ENCODE measurements at places on chromosomes 6 and 20. TPM values are rescaled to one million over a fixed set of nuclear protein-coding genes. Genes with fewer than 3 reads are reported as not detected.

- peak; percentile 24 for DNase-seq
These were observed 87.8 kb downstream of the SLC16A10 start for GRCh38 chr6:111175109-111175508.

DNA sequence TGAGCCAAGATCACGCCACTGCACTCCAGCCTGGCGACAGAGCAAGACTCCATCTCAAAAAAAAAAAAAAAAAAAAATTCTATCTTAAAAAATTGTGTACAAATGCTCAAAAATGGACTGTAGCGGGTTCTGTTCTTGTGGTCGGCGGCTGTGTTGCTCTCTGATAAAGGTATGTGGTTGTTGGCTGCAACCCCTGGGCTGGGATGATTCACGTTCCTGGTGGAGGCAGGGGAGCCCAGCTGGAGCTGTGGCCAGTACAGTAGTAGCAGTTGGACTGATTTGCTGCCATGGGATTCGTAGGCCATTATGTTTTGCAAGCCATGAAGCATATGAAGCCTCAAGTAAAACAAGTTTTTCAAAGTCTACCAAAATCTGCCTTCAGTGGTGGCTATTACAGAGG is 22.3 kb downstream of the MDN1 start:
- no peak for DNase-seq

DNA sequence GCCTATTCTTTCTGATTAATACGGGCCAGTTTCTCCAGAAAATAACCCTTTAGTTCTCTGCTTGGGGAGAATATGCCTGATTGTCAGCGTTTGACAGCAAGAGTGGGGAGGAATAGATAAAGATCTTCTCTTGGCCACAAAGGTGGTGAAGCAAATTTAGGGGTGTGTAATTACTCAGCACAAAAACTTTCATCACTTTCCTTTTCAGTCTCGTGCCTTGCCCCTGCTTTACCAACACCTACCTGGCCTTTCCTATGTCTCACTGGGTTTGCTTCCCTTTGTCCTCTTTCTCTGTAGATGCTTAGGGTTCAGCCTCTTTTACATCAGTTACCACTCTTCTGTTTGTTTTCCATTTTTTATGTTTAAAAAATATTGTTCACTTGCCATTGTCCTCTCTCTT is 99.2 kb downstream of the MCHR2 start:
- DNase-seq, result no peak

- DNase-seq, result peak; percentile 8
These were observed 92.4 kb downstream of the CD24 start for GRCh38 chr6:106882138-106882537.

- DNase-seq, result no peak
These were observed 11.3 kb downstream of the DLK2 start for GRCh38 chr6:43444036-43444435.

GRCh38 chr6:125658136-125658535 is 91.3 kb upstream of the HEY2 start:
- DNase-seq, result peak; percentile 63

DNA sequence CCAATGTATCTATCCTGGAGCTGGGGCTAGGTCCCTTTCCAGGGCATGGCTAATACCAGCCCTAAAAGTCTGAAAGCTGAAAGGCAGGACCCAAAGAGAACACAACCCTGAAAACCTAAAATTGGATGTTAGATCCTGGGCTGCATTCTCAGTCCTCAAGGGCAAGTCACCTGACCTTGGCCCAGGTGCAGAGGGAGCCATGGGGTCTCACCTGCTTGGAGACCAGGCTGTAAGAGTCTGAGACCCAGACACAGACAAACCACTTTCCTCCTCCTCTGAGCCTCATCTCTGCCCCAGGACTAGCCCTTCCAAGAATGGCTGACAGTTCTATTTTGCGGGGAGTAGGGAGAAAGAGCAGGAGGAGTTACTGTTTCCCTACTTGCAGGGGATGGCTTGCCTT is 60.0 kb downstream of the EFCAB8 start:
- no peak for DNase-seq

GRCh38 chr6:27865850-27866356 is 46.3 kb downstream of the OR2B2 start:
- DNase-seq, result no peak

DNA sequence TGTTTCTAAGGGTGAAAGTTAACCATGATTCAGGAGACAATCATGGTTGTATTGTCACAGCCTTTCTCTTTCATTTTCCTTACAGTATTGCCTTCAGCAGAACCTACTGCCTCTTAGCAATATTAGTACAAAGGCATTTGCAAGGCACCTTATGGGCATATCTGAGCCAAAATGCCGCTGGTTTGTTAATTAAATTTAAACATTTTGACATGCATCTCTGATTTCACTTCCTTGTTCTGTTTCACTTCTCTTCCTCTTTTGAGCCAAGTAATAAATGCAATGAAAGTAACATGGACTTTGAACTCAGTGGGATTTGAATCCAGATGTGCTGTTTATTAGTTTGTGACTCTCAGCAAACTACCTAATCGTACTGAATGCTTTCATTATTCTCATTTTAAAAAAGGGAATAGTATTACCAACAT is 467.4 kb upstream of the CITED2 start:
- DNase-seq, result no peak

GRCh38 chr6:112338166-112338709 is 8.9 kb upstream of the RFPL4B start:
- no peak for DNase-seq

DNA sequence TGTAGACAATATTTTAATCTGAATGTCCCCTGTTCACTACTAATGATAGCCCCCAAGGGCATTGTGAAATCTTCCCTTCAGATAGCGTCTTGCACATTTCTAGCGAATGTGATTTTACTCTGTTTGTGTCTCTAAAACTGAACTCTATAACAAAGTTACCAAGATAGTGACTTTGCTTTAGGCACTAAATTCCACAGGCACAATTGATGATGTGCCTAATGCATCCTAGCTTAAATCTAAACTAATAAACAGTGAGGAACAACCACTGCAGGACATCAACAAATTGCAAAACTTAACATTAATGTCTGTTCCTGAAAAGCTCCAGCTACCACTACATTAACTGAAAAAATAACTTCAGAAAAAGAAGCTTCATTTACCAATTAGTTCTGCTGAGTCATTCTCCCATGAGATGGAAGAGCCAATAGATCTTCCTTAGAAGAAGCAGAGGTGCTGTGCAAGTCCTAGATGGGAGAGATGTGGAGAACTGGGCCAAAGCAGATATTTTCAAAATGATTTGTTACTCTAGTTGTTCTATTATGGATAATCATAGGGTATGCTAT is 1065.0 kb downstream of the EPHA7 start:
- no peak for DNase-seq

DNA sequence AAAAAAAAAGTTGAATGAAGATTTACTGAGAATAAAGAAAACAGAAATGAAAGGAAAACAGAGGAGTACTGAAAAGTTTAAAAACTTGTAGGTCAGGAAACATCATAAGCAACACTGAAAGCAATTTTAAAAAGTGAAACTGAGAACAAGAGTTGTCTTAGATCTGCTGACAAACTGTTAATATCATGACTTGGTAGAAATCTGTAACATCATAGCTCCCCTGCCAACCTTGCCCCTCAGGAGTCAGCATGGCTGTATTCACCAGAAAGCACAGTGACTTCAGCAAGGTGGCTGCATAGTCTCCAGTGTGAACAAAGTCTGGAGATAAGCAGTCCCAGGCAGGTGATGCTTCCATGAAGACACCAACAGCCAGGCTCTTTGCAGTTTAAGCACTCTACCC is 5.3 kb downstream of the NAA20 start:
- no peak for DNase-seq

GRCh38 chr20:36541768-36542488 is 609 bp downstream of the MYL9 start:
- peak; percentile 66 for DNase-seq

- no peak for DNase-seq
These were observed 3.0 kb upstream of the GLO1 start for GRCh38 chr6:38705924-38706323.

GRCh38 chr20:49313283-49313682 is 35.4 kb upstream of the ZNFX1 start:
- DNase-seq, result no peak

- no peak for DNase-seq
These were observed 36.8 kb upstream of the SMIM29 start for GRCh38 chr6:34285448-34286164.

DNA sequence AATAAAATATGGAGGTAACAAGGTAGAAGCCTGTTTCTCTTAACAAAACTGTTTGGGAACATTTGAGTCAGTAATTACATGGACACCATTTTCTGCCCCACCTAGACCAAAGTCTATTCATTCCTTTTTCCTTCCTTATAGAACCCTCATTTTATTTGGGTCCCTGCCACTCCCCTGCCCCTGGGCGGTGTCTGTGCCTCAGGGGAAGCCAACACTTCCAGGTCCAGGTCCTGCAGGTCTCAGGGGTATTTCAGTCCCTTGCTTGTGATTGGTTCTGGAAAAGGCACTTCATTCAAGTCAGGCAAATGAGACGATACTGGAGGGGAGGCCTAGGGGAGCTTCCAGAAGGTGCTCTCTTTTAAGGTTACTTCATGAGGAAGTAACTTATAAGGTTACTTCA is 42.3 kb downstream of the SLC35D3 start:
- DNase-seq, result no peak

The DOK5 gene
- 20.1 TPM for total RNA-seq

The SPTLC3 gene
- total RNA-seq, result 15.8 TPM

The LBP gene
- total RNA-seq, result not detected

The ABHD16B gene
- total RNA-seq, result not detected

The RSPH9 gene
- 0.41 TPM for total RNA-seq

The MYCT1 gene
- total RNA-seq, result 26.0 TPM

The HRH3 gene
- total RNA-seq, result 0.62 TPM

The FAM184A gene
- 16.4 TPM for total RNA-seq

The LINC00237 gene
- not detected for total RNA-seq

The APMAP gene
- total RNA-seq, result 47.4 TPM

Measured in tongue (tissue), 3 donors.